ENCODE measurements at places on chromosomes 4 and X.

DNA sequence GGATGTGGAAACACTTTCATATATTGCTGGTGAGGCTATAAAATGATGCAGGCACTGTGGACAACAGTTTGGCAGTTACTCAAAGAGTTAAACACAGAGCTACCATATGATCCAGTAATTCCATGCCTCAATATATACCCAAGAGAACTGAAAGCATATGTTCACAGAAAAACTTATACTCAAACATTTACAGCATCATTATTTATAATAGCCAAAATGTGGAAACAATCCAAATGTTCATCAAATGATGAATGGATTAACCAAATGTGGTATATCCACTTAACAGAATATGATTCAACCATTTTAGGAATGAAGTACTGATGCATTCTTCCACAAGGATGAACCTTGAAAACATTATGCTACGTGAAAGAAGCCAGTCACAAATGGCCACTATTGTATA lies 603.8 kb downstream of the IQCM start:
- no peak for DNase-seq

DNA sequence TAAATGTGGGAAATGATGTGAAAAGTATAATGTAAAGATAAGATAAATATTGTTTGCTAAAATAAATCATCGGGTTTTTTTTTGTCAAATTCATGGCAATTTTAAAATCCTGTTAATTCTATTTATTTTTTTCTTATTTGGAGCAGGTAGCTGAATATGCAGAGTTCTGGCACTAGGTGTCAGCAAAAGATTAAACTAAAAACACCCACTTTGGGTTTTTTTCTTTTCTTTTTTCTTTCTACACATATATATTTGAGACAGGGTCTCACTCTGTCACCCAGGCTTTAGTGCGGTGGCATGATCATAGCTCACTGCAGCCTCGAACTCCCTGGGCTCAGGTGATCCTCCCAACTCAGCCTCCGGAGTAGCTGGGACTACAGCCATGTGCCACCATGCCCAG lies 6.9 kb upstream of the RAP2C start:
- no peak for DNase-seq

GRCh38 chrX:40531056-40531826 lies 49.5 kb upstream of the ATP6AP2 start:
- no peak for DNase-seq

GRCh38 chrX:133653358-133653757 lies 238.1 kb upstream of the GPC4 start:
- no peak for DNase-seq

DNA sequence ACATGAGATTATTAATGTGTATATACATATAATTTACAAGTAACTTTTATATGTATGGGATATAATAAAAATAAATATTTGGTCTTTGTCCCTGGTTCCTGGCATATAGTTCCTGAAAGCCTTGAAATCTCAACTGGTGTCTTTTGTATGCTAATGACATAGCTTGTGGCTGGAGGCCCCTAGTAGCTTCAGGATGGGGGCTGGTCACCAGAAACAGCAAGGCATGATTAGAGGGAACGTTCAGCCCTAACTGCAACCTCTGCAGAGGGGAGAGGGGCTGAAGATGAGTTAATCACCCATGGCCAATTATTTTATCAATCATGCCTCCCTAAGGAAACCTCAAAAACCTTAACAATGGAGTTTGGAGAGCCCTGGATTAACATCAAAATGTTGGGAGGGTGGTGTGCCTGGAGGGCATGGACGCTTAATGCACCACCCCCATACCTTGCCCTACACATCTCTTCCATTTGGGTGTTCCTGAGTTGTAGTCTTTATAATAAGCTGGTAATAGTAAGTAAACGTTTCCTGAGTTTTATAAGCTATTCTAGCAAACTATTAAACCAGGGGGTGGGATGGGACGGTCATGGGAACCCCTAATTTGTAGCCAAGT lies 21.3 kb downstream of the PIN4 start:
- DNase-seq: no peak

DNA sequence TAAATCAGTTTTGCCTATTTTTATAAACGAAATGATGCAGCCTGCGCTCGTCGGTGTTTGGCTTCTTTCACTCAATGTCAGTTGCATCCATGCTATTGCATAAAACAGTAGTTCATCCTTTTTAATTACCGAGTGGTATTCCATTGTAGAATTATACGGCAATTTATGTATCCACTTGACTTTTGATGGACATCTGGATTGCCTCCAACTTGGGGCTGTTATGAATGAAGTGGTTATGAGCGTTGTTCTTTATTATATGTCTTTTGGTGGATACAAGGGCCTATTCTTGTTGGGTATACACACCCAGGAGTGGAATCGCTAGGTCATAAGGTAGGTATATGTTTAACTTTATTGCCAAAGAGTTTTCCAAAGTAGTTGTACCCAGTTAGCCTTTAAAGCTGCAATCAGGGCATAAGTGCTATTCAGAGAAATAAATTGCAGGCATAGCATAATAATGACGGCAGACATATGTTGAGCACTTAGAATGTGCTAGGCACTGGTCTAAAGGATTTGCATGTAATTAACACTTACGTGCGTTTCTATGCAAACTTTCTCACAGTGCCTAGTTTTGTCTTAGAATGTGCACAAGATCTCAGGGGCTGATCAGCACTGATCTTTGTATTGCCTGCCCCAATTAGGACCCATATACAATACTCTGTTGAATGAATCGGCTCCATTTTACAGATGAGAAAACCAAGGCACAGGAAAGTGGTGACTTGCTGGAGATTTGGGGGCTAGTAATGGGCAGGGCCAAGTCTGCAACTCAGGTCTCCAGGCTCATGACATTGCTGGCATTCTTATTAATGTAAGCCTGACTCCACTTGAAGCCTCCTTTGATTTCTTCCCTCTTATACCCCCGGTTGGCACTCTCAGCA lies 407.0 kb downstream of the BCOR start:
- DNase-seq: no peak

DNA sequence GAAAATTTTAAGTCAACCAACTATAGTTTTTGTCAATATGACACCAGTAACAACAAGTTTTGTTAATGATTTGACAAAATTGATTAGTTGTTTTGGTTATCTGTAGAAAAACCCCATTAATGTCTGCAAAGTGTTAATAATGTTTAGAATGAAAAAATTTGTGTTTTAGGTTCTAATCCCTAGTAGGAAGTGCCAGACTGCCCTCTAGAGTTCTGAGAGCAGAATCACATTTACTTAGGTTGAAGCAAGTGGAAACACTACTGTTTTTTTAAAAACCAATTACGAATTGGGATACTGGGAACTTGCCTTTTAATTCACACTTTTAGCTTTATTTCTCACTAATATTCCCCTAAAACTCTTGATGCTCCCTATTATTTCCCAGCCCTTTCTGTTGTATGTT lies 101.1 kb upstream of the CYLC1 start:
- no peak for DNase-seq

GRCh38 chrX:128518508-128518907 lies 466.3 kb upstream of the ACTRT1 start:
- no peak for DNase-seq

GRCh38 chr4:146506272-146506671 lies 15.5 kb downstream of the SLC10A7 start:
- no peak for DNase-seq
